ENCODE measurements at places on chromosomes 12 and 14. TPM values are rescaled to one million over a fixed set of nuclear protein-coding genes. Genes with fewer than 3 reads are reported as not detected.

Gene CABP1
- total RNA-seq, result 0.29 TPM

Gene CLEC1B
- not detected for total RNA-seq

Gene FLRT2
- total RNA-seq, result not detected

Gene SERPINA1
- 22.1 TPM for total RNA-seq

Gene AHNAK2
- total RNA-seq, result 0.05 TPM

All from activated CD4-positive, alpha-beta memory T cell treated with anti-CD3 and anti-CD28 coated beads for 36 hours (primary cell).